T-cell (primary cell): ENCODE measurements at places on chromosomes 1 and 21.
A peak's percentile ranks its signal among the peaks of the same experiment; 100 is the strongest.

GRCh38 chr1:36703526-36704208 lies 221.0 kb upstream of the CSF3R start:
- peak; percentile 31 for DNase-seq

GRCh38 chr1:115113766-115114165 lies 24.5 kb upstream of the TSPAN2 start:
- no peak for DNase-seq

- peak; percentile 6 for DNase-seq
Measured at GRCh38 chr1:235831148-235831547, 35.6 kb downstream of the LYST start.

GRCh38 chr1:205542367-205542766 lies 37.9 kb downstream of the CDK18 start:
- DNase-seq, result no peak

DNA sequence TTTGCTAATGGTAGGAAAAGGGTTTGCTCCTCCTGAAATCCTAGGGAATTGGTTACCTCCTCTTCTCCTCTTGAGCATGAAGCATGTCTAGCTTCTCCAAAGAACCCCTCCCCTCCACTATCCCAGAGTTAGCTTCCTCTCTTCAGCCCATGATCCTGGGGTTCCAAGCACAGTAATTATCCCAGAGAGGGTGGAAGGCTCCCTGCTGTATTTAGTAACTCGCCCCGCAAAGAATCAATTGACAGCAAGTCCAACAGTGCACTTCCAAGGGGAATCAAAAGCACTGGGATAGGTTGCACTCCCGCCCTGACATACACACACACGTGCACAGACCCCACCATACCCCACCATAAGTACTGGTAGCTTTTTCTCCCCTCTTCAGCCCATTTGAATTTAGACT lies 3.1 kb downstream of the S100A8 start:
- no peak for DNase-seq

- DNase-seq, result no peak
Measured at GRCh38 chr1:9605946-9606455, 17.3 kb downstream of the TMEM201 start.

DNA sequence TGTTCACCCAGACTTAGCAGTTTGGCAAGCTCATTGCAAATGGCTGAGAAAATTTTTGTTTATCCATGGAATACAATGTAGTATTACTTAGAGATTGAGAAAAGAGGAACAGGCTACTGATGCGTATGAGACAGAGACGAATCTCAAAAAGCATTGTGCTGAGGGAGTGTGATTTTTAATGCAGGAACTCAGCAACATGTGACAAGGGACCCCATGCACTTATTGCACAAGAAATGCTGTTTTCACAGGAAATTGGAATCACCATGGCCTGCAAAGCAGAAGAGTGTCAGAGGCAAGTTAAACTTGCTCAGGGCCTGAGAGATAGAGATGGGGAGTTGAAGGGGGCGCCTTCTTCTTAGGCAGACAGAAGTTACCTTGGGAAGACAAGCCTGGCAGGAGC lies 32.6 kb upstream of the TLR5 start:
- no peak for DNase-seq

DNA sequence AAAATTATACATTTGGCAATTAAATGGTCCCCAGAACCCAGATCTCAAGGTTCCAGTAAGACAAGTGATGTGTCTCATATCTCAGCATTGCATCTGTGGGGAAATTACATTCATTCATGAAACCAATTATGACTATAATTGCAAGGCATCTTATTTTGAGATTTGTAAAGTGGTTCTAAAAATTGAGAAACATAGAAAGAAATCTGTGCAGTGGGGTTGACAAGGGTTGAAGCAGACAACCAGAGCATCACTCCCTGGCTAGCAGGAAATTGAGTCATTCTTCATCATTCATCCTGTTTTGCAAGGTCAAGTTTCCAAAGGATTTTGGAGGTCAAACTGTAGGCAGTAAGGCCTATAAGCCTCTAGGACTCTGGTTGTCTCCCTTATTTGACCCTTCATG lies 25.1 kb upstream of the MROH9 start:
- DNase-seq, result no peak

GRCh38 chr1:29644812-29645211 lies 408.5 kb downstream of the PTPRU start:
- no peak for DNase-seq

GRCh38 chr1:226026833-226027232 lies 27.7 kb upstream of the SDE2 start:
- no peak for DNase-seq

DNA sequence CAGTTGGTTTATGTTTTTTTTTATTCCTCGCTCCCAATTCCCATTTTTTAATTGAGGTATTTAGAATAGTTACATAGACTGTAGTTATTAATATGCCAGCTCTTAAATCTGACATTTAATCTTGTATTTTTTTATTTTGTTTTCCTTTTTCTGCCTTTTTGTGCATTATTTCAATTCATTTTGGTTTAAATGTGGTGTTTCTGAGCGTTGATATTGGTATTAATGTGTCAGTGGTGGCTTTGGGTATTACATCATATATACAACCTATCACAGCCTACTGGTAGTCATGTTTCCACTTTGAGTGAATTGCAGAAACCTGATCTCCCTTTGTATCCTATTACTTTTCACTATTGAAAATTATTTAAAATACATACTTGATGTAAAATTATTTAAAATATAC lies 1027.3 kb downstream of the KCNT2 start:
- no peak for DNase-seq

GRCh38 chr1:34983700-34984355 lies 1.3 kb downstream of the TMEM35B start:
- no peak for DNase-seq

DNA sequence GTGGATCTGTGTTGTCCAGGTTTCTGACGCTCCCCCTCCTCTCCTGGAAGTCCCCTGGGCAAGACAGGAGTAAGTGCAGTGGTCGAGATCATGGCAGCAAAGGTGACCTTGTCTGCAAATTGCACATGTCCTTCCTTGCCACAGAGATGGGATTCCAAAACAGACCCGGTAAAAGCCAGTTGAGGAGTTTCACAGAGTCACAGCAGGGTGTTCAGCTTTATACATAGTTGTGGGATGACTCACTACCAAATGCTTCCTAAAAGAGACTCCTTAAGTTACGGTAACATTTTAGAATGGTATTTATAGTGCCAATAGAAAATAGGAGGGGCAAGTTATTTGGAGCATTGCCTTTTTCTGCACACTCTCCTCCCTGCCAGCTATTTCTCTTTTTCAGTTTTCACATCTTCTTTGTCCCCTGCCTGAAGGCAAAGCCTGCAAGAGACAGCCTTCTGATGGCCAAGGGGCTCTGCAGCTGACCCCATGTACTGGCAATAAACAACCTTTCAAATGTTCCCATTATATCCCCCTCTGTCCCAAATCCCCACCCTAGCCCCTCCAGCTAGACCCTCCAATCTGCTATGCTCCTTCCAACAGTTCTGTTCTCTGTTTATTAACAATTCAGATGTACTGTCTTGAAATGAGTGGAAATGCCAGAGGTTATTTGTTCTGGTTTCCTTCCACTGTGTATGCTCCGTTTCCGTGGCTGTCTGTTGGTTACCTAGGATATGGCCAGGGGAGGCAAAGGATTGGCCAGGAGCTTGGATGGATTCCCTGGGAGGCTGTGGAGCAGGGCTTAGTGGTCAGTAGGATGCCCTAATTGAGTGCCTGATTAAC lies 115.0 kb downstream of the TGFB2 start:
- DNase-seq, result no peak

- no peak for DNase-seq
Measured at GRCh38 chr21:35811191-35811806, 249.0 kb downstream of the SETD4 start.

DNA sequence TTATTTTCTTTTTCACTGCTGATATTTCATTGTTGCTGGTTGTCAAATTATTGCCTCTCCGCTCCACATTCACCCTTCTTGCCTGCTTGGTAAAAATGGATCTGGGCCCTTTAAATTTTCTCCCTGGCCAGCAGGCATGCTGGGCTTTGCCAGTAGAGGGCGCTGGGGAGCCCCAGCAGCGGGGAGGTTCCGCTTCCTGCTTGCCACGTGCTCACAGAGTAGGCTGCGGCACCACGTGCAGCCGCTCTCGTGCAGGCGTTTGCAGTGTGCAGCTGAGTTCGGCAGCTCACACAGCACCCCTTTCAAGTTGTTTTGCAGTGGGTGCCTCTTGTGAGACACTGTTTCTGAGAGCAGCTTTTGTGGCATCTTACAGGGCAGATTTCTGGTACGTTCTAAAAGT lies at the start of gene ACTL8:
Gene ACTL8 (plus strand): TSS at position 214 of the 400 bp plus-strand sequence. CDS start 67,676 bp downstream, outside the sequence.
- no peak for DNase-seq

DNA sequence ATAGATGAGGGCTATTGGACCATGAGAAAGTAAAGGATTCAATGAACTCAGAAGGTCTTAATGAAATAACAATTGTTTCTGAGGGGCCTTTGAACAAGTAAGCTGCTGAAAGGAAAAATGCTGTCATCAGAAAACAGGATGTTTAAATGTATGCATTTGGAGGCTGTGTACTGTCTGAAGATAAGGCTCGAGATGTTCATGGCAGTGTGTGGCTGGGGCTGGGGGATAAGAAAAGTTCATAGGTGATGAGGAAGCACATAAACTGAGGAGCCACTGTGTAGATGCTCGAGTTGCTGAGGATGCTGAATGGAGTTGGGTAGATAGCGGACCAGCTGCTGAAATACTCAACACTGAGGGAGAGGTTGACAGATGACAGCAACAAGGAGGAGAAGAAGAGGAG lies 17.8 kb downstream of the THEM4 start:
- no peak for DNase-seq

DNA sequence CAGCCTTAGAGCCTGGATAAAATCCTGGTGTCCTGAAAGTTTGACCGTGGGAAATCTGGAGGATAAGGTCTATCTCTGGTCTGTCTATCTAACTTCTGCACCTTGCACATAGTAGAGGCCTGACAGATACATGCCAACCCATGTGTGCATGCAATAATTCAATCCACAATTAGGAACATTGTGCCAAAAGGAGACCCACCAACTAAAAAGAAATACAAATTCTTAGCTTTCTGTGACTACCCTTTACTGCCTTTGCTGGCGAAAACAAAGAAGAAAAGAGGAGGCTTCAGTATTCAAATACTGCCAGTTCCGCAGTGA lies 381 bp upstream of the KLHL20 start:
- DNase-seq, result no peak
